ELR (cell line): ENCODE measurements at places on chromosomes 1 and 21.

DNA sequence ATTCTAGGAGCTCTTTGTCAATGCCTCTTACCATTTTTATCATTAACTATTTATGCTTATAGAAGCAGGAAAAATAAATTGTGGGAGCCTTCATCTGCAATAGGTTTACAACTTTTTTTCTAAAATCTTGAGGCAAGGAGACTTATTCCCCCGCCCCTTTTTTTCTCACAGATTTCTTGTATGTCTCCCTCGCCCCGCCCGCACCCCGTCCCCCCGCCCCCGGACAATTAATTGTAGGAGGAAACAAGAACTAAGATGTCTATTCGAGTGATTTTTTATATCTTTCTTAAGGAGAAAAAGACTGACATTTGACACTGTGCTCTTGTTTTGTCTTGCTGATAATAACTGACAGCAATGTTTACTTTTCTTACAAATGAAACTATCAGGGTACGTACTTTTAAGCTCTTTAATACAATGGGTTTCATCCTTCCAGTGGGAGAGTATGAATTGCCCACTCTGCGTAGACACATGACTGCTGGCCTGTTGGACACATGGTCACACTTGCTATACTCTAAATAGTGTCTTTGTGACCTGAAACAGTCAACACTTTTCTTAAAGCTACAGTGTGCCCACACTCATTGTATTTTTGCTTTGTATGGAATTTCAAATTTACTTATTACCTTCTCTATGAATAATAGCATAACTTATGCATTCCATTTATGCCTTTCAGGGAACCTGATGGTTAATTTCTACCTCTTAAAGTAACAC, 1.5 kb upstream of the IVNS1ABP start:
- DNase-seq, result no peak

GRCh38 chr1:19405761-19406487, 79.4 kb downstream of the CAPZB start:
- no peak for DNase-seq

GRCh38 chr1:111283838-111284237, 6.8 kb upstream of the CHIA start:
- no peak for DNase-seq

DNA sequence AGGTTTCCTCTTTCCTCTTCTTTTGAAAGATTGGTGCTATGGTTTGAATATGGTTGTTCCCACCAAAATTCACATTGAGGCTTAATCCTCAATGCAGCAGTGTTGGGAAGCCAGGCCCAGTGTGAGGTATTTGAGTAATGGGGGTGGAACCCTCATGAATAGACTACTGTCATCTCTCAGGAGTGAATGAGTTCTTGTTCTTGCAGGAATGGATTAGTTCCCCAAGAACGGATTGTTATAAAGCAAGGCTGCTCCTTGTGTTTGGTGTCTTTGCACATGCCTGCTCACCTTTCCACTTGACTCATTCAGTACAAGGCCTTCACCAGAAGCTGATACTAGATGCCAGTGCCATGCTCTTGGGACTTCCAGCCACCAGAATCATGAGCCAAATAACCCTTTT, 223.2 kb downstream of the BACH1 start:
- no peak for DNase-seq

DNA sequence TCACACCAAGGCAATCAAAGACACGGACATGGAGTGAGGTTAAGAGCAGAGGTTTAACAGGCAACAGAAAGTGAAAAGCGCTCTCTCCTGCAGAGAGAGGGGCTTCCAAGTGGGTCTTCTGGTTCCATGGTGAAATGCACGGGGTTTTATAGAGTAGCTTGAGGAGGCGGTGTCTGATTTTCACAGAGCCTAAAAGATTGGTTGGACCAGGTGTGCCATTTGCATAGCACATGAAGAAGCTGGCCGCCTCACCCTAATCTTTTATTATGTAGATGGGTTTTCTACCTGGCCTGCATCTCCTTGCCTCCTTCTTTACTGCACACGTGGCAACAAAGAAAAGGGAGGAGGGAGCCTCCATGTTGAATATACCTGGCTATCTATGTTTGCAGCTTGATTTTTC, 197.3 kb downstream of the RYR2 start:
- DNase-seq, result no peak
